Pulmonary artery endothelial cell (primary cell): ENCODE measurements at places on chromosomes 13 and 19. TPM values are rescaled to one million over a fixed set of nuclear protein-coding genes. Genes with fewer than 3 reads are reported as not detected.

LGALS14 gene
- not detected in 2 replicates for total RNA-seq

LIG4 gene
- 13.1 and 15.7 TPM in 2 replicates for total RNA-seq

SERTAD1 gene
- 18.8 and 22.9 TPM in 2 replicates for total RNA-seq

KIR2DL1 gene
- not detected in 2 replicates for total RNA-seq

DNA sequence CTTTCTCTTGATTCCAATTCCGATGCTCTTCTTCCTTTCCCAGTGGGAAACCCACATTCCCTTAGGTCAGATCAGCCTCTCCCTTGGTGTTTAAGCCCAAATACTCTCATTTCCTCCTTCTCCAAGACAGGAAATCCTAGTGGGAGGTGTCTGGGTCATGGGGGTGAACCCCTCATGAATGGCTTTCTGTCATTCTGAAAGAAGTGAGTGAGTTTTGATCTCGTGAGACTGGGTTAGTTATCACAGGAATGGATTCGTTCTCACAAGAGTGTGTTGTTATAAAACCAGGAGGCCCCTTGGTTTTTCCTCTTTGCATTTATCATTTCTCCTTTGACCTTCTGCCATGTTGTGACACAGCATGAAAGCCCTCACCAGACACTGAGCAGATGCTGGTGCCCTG is 76.2 kb upstream of the MTIF3 start:
- DNase-seq: no peak

GRCh38 chr13:23654111-23655110 is 84.2 kb downstream of the TNFRSF19 start:
- no peak for DNase-seq

GRCh38 chr19:35754370-35755130 is 2.3 kb downstream of the HSPB6 start:
- no peak for DNase-seq

- DNase-seq: no peak
These were observed 752.8 kb downstream of the LIG4 start for GRCh38 chr13:107462501-107462900.

GRCh38 chr19:11422163-11423065 is 3.3 kb upstream of the RGL3 start:
- no peak for DNase-seq

DNA sequence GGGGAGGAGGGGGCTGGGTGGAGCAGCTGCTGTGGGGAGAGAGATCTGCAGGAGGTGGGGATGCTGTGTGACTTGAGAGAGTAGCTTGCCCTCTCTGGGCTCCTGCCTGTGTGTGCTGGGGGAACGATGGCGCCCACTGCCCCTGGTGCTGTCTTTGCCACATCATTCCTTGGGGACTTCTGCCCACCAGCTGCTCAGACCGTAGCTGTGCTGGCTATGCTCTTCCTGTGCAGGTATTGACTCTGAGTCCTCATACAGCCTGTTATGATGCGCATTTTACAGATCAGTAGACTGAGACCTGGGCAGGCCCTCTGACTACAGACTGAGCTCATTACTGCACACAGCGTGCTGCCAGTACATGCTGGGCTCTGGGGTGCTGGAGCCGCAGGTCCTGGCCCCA is 51.1 kb downstream of the DNM2 start:
- DNase-seq: no peak

DNA sequence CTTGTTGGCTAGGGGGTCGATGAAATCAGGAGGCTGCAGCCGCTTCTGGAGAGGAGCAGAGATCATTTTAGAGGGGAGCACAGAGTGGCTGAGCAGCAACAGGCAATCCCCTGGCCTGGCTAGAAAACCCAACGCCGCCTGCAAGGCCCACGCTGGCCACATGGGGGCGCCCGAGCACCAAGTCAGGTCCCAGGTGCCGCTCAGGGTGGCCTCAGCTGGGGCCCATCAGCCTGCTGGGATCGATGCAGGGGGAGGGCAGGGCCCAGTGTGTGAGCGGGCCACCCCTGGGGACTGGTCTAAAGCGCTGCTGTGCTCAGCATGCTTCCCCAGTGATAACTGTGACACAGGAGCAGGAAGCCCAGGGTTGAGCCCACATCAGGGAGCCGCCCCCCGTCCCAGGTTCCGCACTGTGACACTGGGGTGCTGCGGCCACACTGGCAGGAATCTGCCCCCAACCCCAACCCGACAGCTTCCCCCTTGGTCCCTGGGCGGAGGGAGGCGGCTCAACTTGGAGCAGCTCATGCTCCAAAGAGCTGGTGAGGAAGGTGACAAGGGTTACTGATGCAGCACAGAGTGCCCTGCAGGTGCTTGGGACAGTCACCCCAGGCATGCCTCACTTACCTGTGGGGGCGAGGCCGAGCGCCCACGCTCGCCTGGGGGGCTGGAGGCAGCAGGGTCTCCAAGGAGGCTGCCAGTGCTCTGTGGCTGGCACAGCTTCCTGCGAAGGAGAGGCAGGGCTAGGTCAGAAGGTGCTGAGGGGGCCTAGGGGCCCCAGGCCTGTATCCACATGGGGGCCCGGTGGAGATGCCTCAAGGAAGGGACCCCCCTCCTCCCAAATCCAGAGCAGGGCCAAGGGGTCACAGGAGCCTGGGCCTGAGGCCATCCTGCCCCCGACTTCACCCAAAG is 13.3 kb upstream of the ISYNA1 start:
- DNase-seq: no peak

- no peak for DNase-seq
These were observed 549.6 kb downstream of the FGF9 start for GRCh38 chr13:22220151-22221135.

DNA sequence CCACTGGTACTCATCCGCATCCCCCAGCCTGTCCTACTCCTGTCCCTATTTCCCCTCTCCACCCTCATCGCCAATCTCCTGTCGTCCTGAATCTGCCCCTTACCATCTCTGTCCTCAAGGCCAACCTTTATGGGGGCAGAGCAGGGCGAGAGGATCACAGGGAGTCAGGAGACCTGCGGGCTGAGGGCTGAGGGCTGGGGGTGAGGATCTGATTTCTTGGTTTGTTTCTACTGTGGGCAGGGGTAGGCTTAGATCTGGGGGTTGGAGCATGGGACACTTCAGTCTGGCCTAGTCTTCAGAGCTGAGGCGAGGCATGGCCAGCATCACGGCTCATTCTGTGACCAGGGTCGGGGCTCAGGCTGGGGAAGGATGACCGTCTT is 16.5 kb upstream of the ERCC1 start:
- DNase-seq: no peak

DNA sequence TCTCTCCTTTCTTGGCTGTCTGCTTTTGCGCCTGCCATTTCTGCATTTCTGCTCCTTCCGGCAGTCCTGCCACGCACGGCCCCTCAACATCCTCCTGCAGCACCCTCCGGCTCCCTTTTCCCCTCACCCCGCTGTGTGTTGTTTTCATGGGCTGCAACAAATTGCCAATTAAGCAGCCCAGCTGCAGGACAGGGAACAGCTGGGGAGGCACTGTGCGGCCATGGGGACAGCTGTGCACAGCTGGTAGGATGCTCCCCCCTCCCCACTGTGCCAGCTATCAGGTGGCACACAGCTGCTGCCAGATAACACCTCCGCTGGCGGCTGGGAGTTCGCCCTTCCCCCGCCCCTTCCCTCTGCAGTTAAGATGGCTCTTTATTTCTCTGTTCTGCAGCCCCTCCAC is 25.4 kb downstream of the LYL1 start:
- DNase-seq: no peak
